Brain pericyte (primary cell): ENCODE measurements at places on chromosomes 3 and 15.

DNA sequence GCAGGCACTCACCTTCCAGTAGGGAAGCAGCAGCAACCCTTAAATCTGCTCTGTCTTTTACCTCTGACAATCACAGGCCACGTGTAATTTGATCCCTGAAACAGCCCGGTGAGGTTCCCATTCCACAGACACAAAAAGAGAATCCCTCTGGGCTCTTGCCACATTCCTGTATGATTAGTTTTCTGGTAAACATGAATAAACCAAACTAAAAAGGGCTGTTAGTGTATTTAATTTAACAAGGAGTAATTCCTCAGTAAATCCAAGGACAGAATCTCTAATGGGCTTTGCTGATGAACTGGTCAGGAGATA, 186.9 kb downstream of the FAM43A start:
- DNase-seq, result no peak

DNA sequence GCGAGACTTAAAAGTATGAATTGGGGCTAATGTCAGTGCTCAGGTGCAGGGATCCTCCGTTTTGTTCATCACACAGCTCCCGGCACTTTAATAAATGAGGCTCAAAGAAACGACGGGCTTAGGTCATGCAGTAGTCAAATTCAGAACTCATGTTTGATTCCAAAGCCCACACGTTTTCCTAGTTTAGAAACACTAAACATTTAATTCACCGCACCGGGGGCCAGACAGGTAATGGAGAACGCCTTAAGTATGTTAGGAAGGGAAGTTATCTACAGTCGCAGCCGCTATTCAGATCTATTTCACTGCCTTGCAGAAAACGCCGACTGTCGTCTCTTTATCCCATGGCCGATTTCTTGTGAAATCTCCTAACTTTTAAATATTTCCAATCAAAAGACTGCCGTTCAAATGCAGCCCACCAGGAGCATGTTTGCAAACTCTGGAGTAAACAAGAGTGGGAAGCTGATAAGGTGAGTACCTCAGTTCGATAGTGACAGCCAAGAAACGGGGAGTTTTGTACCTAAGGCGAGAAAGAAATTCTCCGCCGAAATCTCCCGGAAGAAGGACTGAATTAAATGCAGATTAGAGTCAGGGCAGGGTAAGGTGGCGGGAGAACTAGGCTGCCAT, 569 bp downstream of the HIGD2B start:
- no peak for DNase-seq

GRCh38 chr15:22877117-22877516, 38.7 kb downstream of the NIPA2 start:
- DNase-seq, result no peak

DNA sequence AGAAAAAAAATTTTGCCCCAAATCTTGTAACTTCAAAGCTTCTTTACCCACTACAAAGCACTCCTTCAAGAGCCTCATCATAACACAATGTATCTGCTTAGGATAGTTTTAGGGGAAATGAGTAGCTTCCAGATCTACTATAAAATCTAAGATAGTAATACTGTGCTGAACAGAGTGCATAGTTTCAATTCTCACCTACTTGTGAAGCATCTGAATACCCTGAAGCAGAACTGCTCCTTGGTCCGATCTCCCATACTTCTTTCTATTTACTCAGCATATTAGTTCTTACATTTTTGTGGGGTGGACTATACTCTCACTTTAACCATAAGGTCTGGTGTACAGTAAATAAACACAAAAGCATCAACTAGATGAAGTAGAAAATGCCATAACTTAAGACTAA, 9.6 kb downstream of the TFRC start:
- DNase-seq, result no peak

DNA sequence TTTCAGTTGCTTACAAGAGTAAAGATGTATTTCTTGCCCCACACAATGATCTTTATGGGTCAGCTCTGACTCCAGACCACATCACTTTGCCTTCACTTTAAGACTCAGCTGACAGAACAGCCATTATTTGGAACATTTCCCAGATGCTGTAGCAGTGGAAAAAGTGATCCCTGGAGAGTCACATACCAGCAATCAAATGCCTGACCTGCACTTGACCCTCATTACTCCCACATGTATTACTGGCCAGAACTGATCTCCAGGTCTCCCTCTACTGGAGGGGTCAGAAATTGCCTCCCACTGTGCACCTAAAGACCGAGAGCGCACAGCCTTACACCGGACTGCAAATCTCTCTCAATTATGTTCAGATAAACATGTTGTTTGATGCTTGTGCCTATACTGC, 88.6 kb upstream of the ZNF385D start:
- DNase-seq, result peak; percentile 78

GRCh38 chr3:118447339-118447738, 587.3 kb downstream of the IGSF11 start:
- DNase-seq, result no peak

- DNase-seq, result no peak
Observed at GRCh38 chr3:30156586-30157498, 449.6 kb upstream of the TGFBR2 start.

DNA sequence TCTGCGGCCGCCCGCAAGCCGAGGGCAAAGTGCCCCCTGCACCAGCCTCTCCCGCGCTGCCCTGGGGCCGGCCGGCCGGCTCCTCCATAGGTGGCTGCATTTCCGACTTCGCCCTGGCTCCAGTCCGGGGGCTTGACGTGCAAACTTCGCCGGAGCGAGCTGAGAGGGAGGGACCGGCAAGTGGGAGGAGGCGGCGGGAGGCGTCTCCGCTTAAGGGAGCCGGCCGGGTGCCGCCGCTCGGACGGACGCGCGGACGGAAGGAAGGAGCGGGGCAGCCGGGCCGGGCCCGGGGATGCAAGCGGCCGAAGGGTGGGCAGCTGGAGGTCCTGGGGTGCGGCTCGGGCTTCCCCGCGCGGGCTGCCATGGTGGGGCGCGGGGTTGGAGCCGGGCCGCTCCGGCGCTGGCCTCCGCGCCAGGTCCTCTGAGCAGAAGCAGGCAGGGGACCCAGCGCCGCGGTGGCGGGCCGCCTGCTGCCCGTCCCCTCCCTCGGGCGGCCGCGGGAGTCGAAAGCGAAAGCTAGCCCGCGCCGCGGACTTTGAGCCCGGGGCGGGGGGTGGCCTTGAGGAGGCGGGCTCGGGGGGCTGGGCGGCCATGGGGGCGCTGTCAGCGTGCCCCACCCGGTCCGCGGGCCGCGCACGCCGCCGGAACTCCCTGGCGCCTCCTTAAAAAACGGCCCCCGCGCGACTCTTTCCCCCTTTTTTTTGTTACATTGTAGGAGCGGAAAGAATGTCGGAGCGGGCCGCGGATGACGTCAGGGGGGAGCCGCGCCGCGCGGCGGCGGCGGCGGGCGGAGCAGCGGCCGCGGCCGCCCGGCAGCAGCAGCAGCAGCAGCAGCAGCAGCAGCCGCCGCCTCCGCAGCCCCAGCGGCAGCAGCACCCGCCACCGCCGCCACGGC, at the start of gene SCAANT1:
Gene SCAANT1, minus strand, starts transcription at position 511 of the 895 bp plus-strand sequence.
- peak; percentile 67 for DNase-seq

GRCh38 chr15:43190178-43190577, 5.0 kb downstream of the CCNDBP1 start:
- DNase-seq, result no peak

- DNase-seq, result no peak
Observed at GRCh38 chr15:90402767-90403166, 14.7 kb downstream of the IQGAP1 start.

- no peak for DNase-seq
Observed at GRCh38 chr3:135050536-135050935, 255.5 kb downstream of the EPHB1 start.

DNA sequence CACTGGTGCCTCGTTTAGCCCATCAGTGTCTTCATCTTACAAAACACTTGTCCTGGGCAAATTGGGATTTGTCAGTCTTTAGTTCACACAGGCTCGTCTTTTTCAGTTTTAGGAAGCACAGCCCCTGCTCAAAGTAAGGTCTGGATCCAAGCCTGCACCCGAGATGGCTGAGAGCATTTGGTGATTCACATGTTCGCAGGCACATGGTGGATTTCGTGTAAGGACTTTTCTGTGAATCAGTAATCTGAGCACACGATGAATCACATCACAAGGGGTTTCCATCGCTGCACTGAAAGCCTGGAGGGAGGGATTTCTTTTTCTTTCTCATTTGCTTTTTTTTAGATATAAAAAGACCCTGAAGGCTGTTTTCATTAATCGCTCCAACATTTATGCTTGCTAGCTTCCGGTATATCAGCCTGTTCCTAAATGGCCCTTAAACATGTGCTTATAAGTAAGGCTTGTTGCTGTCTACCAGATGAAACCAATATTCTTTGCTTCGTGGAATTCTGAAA, 435.6 kb upstream of the ATP10A start:
- DNase-seq, result no peak

GRCh38 chr15:41703120-41703519, 42.9 kb downstream of the MGA start:
- DNase-seq, result no peak

GRCh38 chr3:119643528-119643927, 16.9 kb downstream of the POPDC2 start:
- no peak for DNase-seq

DNA sequence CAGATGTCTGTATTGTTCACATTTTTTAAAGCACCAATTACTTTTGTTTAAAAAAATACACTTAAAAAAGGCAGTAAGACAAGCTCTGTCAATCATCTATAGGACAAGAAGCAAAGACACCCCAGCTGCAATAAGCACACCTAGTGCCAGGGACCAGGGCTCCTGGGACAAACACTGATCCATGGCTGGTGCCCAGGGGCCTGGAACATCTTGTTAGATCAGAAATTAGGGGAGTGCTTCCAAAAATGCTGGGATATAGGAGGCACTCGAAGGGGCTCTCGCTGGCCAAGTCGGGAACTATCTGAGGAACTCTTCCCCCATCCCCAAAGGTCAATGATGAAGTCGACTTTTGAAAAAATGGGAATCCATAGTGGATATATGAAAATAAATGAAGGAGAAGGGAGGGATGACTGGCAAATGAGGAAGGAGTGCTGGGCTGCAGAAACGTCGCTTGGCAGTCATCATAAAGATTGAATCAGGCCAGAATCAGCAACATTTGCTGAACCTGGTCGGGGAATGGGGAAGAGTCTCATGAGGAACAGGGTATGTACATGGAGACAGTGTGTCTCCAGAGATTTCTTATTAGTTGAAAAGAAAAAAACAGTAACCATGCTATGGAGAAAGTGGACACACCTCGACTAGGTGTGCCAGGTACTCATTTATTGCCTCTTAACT, 28.5 kb downstream of the TSPAN3 start:
- no peak for DNase-seq

- no peak for DNase-seq
Observed at GRCh38 chr15:61196711-61197586, 32.2 kb downstream of the RORA start.

DNA sequence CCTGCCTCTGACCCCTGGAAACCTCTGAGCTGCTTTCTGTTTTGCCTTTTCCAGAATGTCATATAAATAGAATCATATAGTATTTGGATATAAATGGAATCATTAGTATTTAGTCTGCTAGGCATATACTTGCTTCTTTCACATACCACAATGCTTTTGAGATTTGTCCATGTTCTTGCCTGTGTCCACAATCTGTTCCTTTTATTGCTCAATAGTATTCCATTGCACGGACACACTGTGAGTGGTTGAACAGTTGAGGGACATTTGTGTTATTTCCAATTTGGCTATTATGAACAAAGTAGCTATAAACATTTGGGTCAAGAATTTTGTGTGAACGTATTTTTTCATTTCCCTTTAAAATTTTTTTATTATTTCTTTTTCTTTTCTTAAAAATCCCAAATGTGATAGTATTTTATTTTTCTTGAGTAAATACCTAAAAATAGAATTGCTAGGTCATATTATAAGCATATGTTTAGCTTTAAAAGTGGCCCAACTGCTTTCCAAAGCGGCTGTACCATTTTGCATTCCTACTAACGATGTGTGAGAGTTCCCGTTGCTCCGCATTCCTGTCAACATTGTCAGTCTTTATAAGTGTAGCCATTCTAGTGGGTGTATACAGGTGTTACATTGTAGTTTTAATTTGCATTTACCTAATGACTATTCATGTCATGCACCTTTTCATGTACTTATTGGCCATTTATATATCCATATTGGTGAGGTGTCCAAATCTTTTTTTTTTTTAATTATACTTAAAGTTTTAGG, 26.5 kb downstream of the WDR53 start:
- DNase-seq, result no peak

DNA sequence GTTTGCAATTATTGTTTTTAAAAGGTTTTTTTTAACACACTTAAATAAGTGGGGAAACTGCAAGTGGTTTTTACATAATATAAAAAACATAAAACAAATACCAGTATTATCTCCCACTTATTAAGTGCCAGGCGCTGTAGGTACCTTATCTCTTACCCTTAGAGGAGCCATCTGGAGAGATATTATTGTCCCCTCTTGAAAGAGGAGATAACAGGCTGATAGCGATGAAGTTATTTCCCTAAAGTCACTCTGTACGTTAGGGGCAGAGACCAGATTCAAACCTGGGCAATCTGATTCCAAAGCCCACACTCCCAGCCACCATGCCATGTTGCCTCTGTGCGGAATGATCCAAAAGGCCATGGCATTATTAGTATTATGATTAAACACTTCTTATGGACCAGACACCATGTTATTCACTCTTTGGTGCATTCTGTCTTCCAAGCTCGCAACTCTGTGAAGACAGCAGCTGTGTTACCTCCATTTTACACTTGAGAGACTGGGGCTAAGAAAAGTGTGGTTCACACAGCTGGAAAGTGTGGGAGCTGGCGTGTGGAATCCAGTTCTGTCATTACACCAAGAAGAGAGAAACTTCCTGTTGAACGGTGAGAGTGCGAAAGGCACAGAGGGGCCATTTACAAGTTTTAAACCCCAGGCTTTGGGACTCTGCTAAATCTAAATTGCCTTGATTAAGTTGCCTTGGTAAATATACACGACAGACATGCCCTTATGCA, 79.9 kb upstream of the MITF start:
- DNase-seq, result no peak

- DNase-seq, result no peak
Observed at GRCh38 chr3:64559588-64559987, 128.2 kb downstream of the ADAMTS9 start.

DNA sequence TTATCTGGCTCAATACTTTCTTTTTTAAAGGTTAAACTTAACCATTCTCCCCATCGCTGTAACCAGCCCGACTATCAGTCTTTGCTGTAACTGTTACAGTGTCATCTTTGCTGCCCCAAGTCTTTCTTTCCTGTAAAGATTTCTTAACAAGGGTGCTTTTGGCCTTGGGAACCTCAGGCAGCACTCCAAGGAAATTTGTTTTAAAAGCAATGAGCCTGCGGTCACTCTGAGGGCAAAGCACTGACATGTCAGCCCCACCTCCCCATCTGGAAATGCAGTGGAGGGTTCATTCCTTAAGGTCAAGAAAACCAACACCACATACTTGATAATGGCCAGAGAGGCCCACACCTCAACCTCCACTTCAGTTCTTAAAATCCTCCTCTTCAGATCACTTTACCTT, 3.2 kb downstream of the TRANK1 start:
- no peak for DNase-seq

GRCh38 chr3:9721015-9721699, 10.4 kb upstream of the BRPF1 start:
- DNase-seq, result no peak
